Fibroblast of skin of abdomen (primary cell): ENCODE measurements at places on chromosomes 11 and 22.

- DNase-seq = no peak
These were observed at the start of gene GAB2 for GRCh38 chr11:78417175-78417887. Gene GAB2, minus strand, starts transcription at chr11:78417820. Its CDS starts 100 bp downstream, at chr11:78417720.

DNA sequence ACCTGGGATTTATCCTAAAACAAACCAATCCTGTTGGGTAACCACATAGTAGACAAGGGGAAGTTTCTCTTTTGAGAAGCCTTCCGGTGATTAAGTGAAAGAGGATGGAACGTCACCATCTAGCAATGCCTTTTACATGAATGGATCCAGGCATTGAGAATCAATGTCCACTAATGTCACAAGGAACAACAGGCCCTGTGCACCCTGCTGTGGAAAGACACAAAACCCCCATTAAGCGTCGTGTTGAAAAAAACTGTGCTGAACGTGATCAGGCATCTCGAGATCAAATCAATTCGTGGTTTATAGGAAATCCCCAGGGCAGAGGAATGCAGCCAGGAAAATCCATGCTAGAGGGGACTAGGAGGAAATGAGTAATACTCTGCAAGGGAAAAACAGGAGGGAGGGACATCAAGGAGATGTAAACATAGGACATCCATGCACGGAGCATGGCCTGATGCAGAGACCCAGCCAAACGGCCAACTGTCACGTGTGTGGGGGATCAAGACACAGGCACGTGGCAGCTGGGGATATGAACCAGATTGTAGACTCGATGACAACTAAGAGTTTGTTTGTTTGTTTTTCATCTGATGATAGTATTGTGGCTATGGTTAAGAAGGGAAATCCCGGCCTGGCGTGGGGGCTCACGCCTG lies 38.6 kb upstream of the CARS1 start:
- peak; percentile 74 for DNase-seq

- DNase-seq = peak; percentile 42
These were observed 597.2 kb upstream of the ANO3 start for GRCh38 chr11:25734591-25735211.

DNA sequence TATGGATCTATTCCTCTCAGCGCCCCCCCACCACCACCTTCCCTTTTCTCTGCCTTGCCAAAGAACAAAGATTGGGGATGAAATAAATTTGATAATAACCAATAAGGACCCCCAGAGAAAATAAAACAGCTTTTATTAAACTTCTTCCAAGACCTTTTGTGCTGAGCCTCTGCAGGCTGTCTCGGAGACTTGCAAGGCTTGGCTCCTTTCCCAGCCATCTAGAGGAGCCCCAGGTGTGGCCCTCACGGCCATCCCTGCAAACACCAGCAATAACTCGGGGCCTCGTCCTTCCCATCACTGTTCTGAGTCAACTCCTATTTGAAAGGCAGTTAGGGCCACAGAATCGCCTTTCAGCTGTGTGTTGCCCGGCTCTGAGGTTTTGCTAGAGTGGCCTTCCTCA lies 51.2 kb upstream of the LMO1 start:
- DNase-seq = no peak

DNA sequence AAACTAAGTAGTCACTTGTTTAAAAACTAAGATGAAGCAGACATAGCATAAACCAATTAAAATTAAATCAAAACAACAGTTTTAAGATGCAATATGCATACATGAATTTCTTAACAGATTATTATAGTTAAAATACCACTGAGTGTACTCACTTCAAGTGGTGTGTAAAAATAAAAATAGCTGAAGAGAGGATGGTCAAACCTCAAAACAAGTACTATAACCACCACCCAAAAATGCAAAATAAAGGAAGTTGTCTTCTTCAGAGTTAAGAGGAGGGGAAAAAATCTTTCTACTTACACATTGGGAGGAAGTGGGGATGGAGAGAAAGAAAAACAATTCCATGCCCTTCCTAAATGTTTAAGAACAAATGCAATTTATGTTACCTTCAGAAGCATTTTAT lies 31.9 kb downstream of the RRAS2 start:
- no peak for DNase-seq

DNA sequence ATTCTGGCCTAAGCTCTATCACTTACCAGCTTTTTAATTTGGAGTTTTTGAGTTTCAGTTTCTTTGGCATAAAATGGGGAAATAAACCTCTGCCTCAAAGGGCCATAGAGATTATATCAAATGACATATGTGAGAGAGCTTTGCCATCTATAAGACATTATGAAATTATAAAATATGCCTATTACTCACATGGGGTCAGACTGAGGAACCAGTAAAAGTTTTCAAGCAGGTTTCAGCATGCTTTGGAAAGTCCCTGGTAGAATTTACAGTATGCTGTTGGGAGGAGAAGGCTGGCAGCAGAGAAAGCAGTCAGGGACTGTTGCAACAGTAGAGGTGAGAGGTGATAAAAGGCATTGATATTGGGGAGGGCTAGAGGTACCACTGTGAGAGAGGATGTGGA lies 13.6 kb upstream of the MTNR1B start:
- DNase-seq = no peak

DNA sequence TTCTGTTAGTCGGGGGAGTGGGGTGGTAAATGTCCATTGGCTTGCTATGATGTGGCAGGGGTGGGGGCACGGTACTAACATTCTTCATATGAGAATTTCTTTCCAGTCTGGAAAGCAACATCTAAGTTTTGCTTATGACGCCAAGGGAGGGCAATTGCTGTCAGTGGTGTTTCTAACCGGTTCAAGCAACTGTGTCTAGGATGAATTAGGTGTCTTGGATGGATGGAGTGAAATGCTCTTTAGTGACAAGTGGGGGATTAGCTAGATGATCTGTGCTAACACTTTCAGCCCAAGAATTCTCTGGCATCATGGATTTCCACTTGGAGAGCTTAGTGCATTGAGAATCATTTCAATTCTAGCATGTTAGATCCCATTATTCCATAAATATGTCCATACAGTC lies 262.6 kb upstream of the SORL1-AS1 start:
- DNase-seq = peak; percentile 65

GRCh38 chr11:596374-596773 lies 19.4 kb downstream of the IRF7 start:
- DNase-seq = no peak

DNA sequence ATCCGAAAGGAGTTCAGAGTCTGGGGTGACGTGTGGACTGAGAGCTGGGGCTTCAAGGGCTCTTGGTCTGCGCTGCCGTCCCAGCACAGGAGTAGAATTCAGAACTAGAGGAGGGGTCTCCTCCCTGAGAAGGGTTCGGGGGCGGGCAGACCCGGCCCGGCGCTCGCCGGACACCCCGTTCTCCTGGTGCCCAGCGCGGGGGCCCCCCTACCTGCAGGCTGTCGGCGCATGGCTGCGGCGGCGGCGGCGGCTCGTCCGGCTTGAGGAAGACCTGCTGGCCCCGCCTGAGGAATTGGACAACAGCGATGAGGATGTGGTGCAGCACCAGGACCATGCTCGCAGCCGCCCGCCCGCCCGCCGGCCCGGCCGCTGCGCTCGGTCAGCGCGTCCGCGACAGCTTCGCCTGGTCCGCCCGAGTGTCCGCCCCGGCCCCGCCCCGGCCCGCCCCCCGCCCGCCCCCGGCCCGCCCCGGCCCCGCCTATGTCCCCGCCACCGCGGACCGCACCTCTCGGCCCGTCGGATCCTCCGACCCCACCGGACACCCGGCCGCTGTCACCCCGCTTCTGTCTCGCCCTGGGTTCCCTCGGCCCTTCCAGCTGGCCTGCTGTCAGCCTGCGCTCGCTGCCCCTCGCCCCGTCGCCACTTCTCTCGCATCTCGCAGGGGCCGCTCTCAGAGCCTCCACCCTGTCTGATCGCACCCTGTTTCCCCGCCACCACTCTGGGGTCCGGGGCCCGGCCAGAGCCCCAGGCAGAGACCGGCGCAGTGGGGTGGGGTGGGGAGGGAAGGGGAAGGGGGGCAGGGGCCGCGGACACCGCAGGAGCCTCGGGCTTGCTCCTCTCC lies 32.0 kb downstream of the PDE2A start:
- DNase-seq = no peak

- peak; percentile 24 for DNase-seq
These were observed 1.1 kb downstream of the APLP2 start for GRCh38 chr11:130070846-130071200.

- no peak for DNase-seq
These were observed 208.8 kb downstream of the TBC1D22A start for GRCh38 chr22:46971099-46971763.

- DNase-seq = no peak
These were observed 1.1 kb downstream of the EWSR1 start for GRCh38 chr22:29269230-29269604.

DNA sequence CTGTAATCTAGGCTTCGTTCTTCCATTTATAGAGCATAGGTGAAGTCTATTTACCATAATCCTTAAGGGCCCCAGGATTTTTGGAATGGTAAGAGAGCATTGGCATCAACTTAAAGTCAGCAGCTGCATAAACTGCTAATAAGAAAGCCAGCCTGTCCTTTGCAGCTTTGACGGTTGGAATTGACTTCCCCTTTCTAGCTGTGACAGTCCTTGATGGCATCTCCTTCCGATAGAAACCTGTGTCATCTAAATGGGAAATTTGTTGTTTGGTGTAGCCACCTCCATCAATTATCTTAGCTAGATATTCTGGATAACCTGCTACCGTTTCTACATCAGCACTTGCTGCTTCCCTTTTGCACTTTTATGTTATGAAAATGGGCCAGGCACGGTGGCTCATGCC lies 58.0 kb upstream of the GLYATL1B start:
- no peak for DNase-seq

DNA sequence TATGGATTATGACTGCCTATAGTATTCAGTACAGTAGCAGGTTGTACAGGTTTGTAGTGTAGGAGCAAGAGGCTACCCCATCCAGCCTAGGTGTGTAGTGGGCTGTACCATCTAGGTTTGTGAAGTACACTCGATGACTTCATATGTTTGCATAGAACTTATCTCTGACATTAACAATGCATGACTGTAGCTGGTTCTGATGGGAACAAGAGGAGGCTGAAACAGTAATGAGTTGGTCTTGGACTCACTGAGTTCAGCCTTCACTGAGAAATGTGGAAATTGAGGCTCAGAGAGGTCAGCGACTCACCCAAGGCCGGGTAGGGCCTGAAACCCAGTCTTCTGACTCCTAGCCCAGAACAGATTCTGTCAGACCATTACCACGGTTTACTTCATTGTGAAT lies 13.0 kb downstream of the MYO7A start:
- DNase-seq = no peak

- DNase-seq = no peak
These were observed 18.2 kb upstream of the TBX1 start for GRCh38 chr22:19742160-19743066.
